Substantia nigra (tissue), 51 donors: ENCODE measurements at places on chromosomes 16 and 17.

DNA sequence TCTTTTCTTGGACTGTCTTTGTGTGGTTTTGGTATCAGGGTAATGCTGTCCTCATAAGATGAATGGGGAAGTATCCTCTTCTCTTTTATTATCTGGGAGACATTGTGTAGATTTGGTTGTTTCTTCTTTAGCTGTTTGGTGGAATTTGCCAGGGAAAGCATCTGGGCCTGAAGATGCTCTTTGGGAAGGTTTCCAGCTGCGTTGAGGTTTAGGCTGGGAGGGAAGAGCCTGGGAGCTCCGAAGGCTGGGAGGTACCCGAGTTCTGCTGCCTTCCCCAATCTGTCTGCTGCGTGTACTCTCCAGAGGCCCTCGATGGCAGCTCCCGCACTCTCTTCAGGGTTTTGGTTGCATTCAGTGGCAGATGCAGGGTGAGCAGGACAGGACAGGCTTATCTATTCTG lies 25.6 kb upstream of the CRISPLD2 start:
- DNase-seq, result no peak

DNA sequence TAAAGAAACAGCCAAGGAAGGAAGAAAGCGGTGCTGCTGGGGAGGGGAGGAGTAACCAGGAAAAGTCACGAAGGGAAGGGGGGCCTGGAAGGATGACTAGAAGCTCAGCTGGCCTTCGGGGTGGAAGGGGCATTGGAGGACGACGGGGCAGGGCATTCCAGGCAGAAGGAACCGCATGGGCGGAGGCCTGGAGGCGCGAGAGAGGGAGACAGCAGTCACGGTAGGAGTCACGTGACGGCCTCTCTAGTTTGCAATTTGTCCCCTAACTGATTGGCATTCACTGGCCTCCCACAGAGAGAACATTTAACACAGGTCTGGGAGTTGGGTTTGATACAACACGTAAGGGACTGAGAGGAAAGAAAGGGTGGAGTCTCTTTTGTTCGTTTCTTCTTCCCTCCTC lies 63.9 kb downstream of the RTN4RL1 start:
- DNase-seq, result no peak

DNA sequence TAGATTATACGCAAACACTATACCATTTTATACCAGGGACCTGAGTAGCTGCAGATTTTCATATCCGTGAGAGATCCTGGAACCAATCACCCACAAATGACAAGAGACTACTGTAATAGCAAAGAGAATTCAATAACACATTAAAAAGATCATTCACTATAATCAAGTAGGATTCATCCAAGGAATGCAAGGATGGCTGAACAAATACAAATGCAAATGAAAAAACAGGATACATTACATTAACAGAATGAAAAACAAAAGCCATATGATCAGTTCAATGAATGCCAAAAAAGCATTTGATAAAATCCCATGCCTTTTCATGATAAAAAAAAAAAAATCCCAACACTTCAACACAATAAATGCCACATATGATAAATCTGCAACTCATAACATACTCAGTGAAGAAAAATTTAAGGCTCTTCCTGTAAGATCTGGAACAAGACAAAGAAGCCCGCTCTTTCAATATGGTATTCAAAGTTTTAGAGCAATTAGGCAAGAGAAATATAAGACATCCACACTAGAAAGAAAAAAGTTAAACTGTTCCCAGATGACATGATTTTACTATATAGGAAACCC lies 29.0 kb downstream of the N4BP1 start:
- DNase-seq, result no peak

GRCh38 chr16:87845213-87845612 lies 24.1 kb downstream of the SLC7A5 start:
- no peak for DNase-seq

GRCh38 chr16:56636616-56637413 lies 1.7 kb upstream of the MT1A start:
- no peak for DNase-seq

DNA sequence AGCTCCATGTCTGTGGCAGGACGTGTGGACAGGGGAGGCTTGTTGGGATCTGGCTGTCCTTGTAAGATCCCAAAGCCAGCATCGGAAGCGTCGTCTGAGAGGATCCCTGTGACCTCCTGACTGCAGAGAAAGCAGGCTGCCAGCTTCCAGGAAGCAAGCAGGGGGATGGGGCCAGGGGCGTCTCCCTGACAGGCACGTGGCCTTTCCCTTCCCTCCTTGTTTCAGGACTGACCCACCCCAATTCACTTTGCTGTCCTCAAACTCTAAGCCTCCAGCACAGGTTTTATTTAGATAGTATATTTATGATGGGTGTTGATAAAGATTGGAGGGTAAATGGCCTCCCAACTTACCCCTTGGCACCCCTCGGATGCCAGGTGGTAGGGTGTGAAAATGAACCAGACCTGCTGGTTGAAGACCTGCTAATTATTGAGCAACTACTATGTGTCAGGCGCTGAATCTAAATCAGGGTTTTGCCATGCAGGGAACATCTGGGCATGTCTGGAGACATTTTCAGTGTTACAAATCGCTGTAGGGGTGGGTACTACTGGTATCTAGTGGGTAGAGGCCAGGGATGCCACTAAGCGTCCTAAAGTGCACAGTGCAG lies 24.5 kb downstream of the SOCS1 start:
- DNase-seq, result no peak

DNA sequence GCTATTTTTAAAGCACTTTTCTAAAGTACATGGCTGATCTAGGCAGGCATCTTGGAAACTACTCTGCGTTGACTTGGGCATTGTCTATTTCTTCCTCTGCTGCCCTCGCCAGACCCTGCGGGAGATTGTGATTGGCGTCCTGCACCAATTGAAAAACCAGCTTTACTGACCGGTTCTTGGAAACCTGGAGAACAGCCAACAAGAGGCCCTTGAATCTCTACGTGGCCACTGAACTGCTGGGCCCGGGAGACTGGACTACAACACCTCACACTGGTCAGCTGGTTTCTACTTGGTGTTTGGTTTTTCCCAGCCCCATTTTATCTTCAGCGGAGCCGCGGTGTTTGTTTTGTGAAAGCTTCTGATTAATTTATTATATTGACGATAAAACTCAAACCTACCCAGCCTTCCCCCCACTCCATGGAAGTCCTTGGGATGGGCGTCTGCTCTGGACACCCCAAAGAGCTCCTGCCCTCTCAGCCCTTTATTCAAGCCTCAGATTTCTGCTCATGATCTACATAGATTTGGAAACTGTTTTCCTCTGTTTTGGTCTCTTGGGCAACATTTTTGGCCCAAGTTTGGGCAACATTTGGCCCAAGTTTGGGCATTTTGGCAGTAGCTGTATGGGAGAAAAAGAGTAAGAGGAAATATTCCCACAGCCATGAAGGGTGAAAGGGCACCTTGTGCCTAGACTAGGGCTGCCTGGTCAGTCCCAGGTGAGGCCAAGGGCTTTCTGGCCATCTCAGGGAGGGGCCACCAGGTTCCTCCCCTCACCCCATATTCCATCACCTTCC lies 4.7 kb downstream of the MLX start:
- no peak for DNase-seq

GRCh38 chr17:82236142-82236971 lies 7.5 kb downstream of the SLC16A3 start:
- DNase-seq, result peak; percentile 52

DNA sequence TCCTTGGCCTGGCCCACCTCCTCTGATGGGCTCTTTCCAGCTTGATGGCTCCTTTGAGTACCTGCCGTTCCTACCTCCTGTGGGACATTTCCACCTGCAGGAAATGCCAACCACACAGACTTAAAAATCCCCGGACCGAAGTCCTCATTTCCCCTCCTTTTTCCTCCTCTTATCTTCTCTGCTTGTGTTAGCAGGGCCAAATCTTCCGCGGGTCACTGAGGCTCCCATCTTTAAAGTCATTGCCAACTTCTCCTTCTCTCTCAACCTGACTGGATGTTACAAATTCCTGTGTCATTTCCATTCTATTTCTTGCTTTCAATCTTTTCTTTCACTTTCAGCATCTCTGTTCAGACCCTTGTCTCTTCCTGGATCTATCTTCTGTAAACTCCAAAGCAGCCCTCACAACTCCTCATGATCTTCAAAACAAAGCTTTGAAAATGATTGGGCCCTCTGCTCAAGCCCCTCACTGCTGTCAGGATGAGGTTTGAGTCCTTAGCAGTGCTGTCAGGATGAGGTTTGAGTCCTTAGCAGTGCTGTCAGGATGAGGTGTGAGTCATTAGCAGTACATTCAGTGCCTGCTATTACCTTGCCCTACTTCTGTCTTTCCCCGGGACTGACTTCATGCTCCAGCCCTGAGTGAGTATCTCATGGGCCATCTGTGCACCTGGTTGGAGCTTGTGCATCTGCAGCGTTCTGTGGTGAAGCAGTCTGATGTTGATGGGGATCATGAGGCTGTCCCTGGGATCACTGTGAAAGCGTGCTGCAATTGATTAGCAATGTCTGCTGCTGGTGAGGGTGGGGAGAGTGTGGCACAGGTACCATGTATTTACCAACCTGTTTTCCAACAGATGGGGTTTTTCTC lies 100.1 kb downstream of the IRF8 start:
- no peak for DNase-seq

GRCh38 chr17:18145811-18146210 lies 37.3 kb downstream of the MYO15A start:
- no peak for DNase-seq

- DNase-seq, result no peak
Measured at GRCh38 chr16:80014241-80014939, 413.9 kb upstream of the MAF start.

DNA sequence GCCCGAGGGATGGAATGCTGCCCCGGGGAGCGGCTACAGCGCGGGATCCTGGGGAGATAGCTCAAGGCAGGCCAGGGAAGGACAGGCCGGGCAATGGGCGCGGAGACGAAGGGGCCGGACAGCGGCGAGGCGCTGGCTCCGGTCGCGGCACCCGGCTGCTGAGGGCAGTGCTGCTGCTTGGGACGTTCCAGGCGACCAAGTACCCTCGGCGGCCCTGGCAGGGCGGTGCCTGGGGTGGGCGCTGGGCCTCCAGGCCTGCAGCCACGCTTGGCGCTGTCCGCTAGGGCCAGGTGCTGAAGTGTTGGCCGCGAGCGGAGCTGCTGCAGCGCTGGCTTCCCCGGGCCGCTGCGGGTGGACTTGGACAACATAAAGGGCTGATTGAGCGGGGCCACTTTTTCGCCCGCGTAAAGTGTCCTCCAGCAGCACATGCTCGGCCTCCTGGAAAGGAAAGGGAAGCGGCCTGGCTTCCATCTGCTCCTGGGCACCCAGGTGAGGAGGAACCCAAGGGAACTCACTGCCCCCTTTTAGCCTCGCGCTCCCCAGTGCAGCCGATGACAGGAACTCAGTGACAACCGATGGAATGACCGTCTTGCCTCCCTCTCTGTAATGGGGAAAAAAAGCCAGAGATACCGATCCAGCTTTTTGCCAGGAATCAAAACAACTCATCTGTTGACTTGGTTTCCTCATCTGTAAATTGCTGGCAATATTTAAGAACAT lies 23.7 kb downstream of the CLEC3A start:
- peak; percentile 55 for DNase-seq

DNA sequence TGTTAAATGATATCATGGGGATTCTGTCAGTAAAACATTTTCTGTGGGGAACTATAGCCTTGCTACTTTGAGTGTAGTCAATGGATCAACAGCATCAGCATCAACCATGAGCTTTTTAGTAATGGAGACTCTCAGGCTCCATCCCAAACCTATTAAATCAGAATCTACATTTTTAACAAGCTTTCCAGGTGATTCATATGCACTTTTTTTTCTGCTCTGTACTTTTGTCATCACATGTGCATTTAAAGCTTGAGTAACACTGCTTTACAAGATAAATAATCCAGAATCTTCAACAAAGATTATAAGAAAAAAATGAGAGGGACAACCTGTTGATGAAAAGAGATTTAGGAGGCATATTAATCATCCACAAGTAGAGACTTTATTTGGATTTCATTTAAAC lies 23.5 kb downstream of the NUP93 start:
- DNase-seq, result no peak

DNA sequence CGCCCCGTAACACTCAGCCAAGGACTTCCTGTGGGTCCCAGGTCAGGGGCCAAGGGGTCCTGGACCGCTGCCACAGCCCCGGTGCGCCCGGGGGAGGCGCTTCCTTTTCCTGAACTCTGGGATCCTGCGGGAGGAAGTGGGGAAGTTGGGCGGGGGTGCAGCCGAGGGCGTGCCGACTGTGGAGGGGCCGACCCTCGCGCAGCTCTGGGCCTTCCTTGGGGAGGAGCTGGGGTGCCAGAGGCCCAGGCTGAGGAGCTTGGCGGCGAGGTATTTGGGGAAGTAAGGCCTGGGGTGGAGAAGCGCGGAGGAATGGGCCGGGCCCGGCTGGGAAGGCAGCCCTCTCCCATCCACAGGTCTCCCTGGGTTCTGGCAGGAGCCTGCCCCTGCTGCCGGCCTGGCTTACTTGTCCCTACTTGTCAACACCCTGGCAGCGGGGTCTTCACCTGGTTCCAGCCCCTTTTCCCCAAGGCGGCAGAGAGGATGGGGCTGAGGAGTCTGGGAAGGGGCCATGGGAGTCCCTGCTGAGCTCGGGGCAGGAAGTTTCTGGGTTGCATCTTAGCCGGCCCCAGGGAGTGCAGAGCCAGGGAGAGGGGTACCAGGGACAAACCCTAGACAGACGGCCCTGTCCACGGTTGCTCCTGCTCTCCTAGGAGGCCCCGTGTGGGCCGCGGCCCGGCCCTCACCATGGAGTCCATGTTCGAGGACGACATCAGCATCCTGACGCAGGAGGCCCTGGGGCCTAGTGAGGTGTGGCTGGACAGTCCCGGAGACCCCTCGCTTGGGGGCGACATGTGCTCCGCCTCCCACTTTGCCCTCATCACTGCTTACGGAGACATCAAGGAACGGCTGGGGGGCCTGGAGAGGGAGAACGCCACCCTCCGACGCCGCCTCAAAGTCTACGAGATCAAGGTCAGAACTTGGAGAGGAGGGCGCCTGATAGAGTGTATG lies 1.7 kb downstream of the TBKBP1 start:
- no peak for DNase-seq

DNA sequence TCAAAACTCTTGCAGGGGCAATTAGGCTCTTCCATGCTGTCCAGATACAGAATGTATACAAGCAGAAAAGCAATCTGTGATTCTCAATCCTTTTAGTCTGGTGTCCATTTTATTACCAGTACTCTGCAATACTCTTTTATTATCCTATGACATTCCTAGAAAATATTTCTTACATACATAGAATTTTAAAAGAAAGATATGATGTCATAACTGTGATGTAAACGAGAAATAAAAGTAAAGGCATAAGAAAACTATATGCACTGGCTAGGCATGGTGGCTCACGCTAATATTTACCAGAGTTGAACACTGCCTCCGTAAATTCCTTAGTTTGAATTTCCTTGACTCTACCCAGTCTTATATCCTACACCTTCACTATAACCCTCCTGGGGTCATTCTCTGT lies 55.0 kb downstream of the EFCAB5 start:
- no peak for DNase-seq

GRCh38 chr16:48378276-48378675 lies 6.9 kb downstream of the SIAH1 start:
- no peak for DNase-seq

DNA sequence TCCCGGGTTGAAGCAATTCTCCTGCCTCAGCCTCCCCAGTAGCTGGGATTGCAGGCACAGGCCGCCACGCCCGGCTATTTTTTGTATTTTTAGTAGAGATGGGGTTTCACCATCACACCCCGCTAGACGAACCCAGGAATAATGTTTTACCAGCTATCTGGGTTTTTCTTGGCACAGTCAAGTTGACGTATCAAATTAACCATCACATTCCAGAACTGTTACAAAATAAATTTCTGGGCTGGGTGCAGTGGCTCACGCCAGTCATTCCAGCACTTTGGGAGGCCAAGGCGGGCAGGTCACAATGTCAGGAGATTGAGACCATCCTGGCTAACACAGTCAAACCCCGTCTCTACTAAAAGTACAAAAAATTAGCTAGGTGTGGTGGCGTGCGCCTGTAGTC lies 501.2 kb downstream of the SHISA9 start:
- DNase-seq, result no peak

GRCh38 chr17:31527606-31528005 lies 136.1 kb downstream of the RAB11FIP4 start:
- no peak for DNase-seq
